ENCODE measurements at places on chromosomes 11 and 22.

DNA sequence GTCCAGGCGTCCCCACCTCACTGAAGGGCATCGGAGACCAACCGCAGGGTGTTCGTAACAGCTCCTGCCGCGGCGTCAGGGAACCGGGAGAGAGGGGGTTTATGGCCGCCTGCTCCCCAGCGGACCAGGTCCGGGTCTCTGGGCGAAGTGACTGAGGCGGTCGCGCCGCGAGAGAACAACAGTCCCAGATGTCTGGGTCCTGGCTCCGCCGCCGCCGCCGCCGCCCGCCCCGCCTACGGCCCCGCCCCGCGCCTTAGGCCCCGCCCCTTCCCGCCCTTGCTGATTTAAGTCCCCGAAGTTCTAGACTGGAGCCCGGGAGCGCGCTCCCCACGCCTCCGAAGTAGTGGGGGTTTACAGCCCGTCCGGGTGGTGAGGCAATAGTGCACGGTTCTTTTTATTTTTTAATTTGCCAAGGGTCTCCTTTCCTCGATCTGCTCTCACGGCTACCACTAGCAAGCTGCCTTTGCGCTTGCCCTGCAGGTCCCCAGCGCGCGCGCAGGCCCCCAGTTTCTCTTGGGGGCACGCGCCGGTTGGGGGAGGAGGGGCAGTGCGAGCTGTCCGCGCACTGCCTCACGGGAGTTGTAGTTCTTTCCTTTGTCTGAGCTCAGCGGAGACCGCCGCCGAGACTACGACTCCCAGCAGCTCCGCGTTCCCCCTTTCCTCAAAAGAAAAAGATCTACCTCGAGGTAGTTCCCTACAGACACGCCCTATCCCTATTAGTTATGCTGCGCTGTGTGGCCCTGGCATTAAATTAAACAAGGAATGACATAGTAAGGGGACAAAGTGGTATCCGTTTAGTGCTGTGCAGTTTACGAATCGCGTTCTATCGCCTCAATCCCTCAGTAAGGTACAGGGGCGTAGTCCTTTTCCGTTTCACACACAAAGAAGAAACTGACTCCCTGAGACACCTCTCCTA, at the start of gene PGM2L1:
Gene PGM2L1 (minus strand): TSS at position 190 of the 916 bp plus-strand sequence. CDS start 272 bp downstream, outside the sequence.
- peak; percentile 98 for DNase-seq

- peak; percentile 77 for DNase-seq
Observed at GRCh38 chr11:82927264-82927880, 25.8 kb downstream of the DDIAS start.

- DNase-seq: no peak
Observed at GRCh38 chr11:70567680-70568034, 169.3 kb downstream of the CTTN start.

DNA sequence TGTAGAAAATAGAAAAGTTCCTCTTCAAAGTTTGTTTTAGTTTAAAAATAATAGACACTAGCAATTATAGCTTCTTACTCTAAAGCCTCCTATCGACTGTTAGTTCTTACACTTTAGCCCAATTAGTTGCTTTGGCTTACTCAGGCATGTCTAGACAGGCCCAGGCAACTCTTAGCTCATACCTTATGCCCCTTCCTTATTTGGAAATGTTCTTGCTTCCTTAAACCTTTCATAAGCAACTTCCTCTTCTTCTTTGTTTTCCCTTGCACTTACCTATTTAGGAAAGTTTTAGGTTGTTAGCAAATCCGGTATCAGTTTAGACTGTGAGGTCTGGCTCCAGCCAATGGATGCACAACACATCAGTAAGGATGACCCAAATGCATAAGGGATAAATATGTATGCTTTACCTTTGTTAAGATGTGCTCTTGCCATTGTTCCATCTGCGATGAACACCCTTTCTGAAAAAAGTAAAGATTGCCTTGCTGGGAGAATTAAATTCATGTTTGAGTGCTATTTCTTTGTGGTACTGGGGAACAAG, 1277.5 kb upstream of the CNTN5 start:
- DNase-seq: no peak

- peak; percentile 31 for DNase-seq
Observed at GRCh38 chr11:10314199-10315072, 9.6 kb downstream of the ADM start.

- DNase-seq: no peak
Observed at GRCh38 chr11:58227956-58228615, 632 bp downstream of the OR10Q1 start.

DNA sequence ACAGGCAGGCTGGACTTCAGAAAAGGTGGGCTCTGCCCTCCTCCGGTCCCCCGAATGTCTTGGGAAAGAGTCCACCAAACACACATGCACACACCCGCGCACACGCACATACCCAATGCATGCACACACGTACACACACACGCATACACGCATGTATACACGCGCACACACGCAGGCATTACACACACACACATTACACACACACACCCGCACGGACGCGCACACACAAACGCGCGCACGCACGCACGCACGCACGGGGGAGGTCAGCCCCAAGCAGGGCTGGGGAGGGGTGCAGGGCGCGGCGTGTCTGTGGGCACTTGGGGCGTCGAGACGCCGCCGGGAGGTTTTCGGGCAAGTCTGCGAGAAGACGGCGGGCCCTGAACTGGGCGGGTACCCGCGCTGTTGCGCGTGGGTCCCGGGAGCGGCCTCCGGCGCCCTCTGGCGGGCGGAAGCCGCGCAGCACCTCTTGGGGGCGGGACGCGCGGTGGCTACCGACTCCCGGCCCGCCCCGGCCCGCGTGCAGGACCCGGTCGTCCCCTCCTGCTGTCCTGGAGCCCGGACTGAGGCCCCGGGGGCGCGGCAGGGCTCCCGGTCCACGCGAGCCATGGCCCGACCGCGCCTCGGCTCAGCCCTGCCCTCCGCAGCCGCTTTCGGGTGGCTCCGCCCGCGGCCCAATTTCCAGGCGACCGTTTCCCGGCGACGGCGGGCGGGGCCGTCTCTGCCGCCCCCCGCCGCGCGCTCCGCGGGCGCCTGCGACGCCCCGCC, 3.6 kb downstream of the SEPTIN5 start:
- DNase-seq: peak; percentile 26

DNA sequence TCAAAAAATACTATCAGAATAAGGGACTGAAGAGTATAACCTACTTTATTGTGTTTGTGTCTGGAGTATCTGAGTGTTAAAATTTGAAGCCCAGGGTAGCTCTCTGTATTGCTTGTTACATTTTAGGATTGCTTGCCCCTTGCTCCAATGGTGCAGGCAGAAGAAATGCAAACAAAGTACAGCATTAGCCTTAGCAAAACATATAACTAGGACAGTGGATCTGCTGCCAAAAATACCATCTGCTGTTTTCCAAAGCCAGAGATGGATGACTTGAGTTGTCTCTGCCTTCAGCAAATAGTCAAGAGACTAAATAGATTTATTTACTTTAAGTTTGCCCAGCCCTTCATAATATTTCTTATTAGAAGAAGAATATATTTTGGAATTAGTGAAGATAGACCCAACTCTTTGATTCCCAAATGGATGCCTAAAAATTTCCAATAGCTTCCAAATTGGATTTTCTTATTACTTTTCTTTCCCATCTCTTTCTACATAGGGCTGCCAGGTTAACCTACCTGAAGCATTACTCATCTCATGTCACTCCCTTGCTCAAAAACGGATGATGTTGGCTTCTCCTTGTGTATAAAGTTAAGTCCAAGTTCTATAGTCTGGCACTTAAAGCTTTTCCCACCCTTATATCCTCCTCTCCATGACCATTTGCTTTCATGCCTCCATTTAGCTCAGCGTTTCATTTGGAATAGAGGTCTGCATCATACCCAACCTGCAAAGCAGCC, 66.3 kb downstream of the LDLRAD3 start:
- no peak for DNase-seq

- DNase-seq: no peak
Observed at GRCh38 chr11:18452927-18453326, 2.7 kb upstream of the LDHAL6A start.

GRCh38 chr11:97786961-97787360, 1233.8 kb upstream of the CNTN5 start:
- no peak for DNase-seq

All from NCI-H510A treated with DMSO at 0.1 percent for 48 hours (cell line).